ENCODE measurements at places on chromosomes 2 and 18.

- DNase-seq, result no peak
Measured at GRCh38 chr2:138600732-138601457, 99.3 kb downstream of the SPOPL start.

- DNase-seq, result peak; percentile 59
Measured at GRCh38 chr2:128489526-128490273, 171.0 kb upstream of the HS6ST1 start.

DNA sequence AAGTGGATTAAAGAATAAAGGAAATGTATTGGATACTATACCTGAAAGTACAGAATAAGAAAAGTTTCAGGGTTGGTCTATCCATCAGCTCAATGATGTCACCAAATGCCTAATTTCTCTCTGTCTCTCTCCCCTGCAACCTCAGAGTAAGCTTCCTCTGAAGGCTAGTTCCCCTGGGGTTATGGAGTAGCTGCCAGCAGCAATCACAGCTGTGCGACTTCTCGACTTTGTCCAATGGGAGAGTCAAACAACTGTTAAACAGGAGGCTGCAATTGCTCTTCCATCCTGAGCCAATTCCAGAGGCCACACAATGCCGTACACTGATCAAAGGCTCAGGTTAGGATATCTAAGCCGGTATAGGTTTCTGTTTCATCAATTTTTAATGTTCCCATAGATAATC, 95.3 kb upstream of the FANCL start:
- no peak for DNase-seq

GRCh38 chr18:48929941-48930713, 20.6 kb downstream of the SMAD7 start:
- DNase-seq, result no peak

GRCh38 chr2:71906357-71906973, 241.2 kb downstream of the CYP26B1 start:
- DNase-seq, result no peak

- DNase-seq, result no peak
Measured at GRCh38 chr2:6381326-6381725, 484.4 kb downstream of the CMPK2 start.

DNA sequence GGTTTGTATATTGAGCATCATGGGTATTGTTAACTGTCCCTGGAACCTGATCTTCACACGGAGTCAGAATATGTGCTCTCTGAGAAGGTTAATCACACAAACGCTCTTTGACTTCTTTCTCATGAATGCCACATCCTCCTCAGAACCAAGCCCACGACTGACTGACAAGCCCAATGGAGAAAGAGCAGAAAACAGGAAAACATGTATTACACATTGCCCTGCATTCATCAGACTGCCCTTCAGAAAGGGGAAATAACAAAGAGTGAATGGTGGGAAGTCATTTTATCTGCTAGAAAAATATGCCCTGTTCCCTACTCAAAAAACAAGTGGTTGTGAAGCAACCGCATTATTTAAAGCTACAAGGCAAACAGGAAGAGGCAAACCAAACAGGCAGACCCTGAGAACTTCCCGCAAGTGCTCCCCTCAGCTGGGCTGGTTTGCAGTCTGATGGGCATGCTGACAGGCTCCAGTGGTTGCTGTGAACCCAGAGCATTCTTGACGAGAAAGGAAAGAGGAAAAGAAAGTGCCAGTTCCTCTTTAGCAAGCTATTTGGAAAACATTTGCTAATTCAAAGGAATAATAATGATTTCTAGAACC, 172.9 kb upstream of the SETBP1 start:
- DNase-seq, result no peak

DNA sequence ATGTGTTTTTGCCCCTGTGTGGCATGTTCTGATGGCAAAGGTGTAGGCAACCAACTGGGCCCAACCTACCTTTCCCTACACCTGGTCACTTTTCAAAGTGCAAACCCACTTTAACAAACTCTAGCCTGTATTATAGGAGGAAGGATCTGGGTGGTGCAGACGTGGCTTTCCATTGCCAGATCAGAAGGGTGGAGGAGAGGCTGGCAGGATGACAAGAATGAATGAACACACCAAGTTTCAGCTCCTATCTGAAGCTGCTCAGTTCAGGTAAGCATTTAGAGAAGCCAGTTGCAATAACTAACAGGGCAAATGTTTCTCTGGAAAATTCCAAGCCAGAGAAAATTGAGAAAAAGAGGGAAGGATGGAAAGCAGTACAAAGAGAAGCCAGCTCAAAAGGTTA, 707 bp upstream of the SERPINB7 start:
- DNase-seq, result no peak

DNA sequence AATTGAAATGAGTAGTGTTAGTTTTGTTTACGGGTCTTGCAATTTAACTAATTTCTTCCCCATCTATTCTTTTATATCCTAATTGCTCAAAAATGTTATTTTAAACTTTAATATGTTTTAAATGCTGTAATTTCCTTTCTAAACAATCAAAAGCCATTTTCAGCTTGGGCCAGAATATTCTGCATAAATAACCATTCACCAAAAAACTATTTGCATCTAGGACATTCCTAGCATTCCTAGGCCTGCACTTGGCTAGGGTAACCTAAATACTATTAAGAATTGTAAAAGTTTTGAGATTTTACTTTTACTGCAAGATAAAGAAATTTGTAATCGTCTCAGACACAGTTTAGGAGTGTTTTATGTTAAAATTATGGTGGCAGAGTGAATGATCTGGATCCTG, 7.8 kb upstream of the ETAA1 start:
- no peak for DNase-seq

GRCh38 chr18:50632895-50633515, 73.1 kb downstream of the MAPK4 start:
- no peak for DNase-seq

- DNase-seq, result no peak
Measured at GRCh38 chr18:42474577-42474976, 519.5 kb downstream of the PIK3C3 start.

DNA sequence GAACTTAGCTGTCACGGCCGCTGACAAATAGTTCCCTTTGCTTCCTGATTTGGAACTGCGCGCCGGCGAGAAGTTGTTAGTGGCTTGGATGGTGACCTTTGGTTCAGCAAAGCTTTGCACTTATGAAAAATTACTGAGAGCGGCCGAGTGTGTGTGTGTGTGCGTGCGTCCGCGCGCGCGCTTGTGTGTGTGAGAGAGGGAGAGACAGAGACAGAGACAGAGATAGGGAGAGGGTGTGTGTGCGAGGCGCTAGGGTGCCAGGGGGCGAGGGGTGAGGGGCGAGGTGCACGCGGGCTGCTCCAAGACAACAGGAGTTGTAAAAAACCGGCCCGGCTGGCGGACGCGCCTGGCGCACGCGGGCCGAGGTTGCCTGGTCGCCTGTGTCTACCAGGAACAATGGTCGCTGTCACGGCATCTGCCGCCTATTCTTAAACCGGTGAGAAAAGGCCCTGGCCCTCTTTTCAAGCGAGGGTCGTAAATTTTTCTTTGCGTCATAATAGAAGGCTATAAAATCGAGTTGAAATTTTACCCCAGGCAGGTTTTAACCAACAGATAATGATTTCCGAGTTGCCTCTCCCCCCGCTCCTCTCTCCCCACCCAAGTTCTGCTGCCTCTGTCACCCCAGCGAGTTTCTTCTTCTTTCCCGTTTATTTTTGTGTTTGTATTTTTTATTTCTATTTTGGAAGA, 535 bp downstream of the HOXD3 start:
- DNase-seq, result no peak

GRCh38 chr2:233964581-233964980, 47.4 kb downstream of the TRPM8 start:
- no peak for DNase-seq

- DNase-seq, result no peak
Measured at GRCh38 chr2:73893764-73894474, 1.1 kb downstream of the ACTG2 start.

- no peak for DNase-seq
Measured at GRCh38 chr2:210233487-210233886, 8.2 kb upstream of the ACADL start.

- DNase-seq, result no peak
Measured at GRCh38 chr2:25587361-25587760, 86.0 kb downstream of the DTNB start.

DNA sequence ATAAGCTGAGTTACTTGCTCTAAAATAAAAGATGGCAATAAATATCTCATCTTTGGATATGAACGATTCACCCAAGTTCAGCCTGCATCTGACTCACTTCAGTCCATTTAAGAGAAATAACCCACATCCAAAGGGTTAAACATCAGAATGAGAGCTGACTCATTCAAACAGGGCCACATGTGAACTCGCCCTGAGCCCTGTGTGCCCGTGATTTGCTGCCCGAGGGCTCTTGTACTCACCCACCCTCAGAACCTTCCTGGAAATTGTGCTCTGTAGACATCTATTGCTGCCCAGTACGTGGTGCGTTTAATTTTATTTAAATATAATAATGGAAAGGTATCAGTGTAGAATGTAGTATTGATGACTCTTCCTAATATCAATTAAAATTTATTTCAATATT, 66.9 kb upstream of the RBM44 start:
- no peak for DNase-seq

DNA sequence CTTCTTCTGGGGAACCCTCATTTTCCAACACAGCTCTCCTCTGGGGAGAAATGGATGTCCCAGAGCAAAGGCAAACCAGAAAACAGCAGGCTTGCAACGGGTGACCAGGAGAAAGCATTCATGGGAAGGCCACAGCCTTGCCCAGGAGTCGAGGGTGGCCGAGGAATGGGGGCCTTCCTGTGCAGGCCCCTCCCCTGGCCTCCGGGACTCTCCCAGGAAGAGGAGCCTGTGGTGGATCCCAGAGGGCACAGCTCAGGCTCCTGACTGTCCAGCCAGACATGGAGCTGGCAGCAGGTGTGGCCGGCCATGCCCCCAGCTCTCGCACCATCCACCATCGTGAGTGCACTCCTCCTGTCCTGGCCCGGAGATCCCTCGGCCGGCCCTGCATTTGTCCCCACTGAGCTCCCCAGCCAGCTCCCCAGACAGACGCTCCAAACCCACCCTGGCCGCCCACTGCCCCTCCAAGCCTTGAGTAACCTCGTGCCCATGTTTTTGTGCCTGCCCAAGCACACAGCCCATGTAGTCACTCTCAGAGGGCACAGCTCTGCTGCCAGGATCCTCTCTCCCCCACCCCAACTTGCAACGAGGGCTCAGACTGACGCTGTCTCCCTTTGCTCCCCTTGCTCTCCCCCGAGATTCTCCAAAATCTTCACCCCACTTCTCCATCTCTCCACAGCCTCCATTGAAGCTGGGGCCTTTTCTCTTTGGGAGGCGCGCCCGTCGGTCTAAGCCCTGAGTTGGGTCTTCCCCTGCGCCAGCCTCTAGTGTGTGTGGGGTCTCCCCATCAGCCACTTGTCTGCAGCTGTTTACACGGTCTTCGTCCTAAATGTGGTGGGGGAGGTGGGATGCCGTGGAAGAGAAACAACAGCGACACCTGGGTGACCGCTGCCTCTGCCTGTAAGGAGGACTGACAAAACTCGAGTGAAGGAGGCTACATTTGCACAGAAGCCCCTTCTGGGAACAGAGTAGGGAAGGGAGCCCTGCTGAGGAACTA, 9.8 kb downstream of the PRLH start:
- no peak for DNase-seq

DNA sequence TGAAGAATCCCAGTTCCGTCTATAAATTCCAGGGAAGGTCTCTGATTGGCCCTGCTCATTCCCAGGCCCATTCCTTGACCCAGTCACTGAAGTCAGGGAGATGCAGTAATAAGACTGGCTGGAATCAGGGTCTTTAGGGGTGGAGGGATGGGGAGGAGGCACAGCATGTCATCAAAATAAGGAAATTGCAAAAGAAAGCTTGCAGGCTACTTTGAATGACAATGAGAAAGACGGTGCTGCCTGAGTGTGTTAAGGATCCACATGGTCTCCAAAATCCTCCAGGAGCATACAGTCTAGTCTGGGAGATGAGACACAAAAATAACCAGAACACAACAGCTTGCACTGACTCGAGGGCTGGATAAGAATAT, 2.0 kb upstream of the DES start:
- no peak for DNase-seq

GRCh38 chr2:64086347-64087082, 57.7 kb downstream of the PELI1 start:
- no peak for DNase-seq

GRCh38 chr2:227428731-227429285, 41.1 kb upstream of the SCYGR1 start:
- no peak for DNase-seq
